ENCODE measurements at places on chromosomes 3 and 15.
A peak's percentile ranks its signal among the peaks of the same experiment; 100 is the strongest.

DNA sequence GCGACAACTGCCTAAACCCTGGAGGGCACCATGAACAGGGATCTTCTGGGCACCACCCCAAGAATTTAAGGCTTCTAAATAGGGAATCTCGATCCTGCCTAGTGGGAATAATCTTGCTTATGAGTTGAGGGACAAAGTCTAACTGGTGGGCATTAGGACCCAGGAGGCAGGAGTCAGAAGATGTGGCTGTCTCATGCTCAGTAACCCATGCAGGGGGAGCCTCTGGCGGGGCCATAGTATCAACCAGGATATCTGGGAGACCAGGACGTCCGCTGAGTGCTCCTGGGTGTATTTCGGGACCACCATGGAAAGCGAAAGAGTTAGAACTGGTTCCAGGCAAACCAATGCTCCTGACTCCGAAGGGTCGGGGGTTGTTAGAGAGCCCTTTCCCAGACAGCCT is 356.1 kb downstream of the OTOL1 start:
- DNase-seq, result no peak

DNA sequence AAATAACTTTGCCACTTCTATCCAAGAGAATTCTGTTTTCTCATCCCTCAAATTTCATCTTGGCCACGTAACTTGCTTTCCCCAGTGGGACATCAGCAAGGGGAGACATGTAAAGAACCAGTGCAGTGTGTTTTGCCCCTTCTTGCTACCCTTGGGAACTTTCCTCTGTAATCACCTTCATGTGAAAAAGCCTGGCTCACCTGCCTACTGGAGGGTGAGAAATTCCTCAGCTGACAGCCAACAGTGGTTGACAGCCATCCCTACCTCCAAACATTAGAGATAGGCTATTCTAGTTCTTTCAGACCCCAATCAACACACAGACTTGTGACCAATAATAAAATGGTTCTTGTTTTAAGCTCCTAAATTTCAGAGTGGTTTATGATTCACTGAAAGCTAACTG is 333.9 kb upstream of the TBC1D5 start:
- DNase-seq, result no peak

DNA sequence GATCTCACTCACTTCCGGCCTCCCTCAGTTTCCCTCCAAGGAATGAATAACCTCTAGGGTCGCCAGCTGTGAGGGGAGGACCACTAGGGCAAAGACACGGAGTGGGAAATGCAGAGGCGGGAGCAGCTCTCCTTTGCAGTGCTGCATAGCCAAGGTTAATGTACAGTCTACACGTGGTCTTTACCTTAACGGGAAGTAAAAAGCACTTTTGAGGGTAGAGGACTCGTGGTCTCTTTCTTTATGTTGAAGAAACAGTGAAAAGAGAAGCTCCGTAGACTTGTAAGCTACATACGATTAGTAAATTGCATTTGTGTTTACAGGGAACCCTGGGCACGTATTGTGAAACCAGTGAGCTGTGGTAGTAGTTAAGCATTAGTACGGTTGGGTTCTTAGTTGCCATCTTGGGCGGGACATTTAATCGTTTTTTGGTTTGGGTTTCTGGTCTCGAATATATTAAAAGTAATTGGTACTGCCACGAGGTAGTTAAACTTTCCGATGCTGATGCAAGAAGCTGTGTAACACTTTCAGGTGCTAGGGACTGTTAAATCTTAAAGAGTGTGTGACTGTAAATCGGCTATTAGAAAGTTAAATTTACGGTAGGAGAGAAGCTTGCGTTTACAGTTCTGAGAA is 828 bp downstream of the U2SURP start:
- DNase-seq, result peak; percentile 72

DNA sequence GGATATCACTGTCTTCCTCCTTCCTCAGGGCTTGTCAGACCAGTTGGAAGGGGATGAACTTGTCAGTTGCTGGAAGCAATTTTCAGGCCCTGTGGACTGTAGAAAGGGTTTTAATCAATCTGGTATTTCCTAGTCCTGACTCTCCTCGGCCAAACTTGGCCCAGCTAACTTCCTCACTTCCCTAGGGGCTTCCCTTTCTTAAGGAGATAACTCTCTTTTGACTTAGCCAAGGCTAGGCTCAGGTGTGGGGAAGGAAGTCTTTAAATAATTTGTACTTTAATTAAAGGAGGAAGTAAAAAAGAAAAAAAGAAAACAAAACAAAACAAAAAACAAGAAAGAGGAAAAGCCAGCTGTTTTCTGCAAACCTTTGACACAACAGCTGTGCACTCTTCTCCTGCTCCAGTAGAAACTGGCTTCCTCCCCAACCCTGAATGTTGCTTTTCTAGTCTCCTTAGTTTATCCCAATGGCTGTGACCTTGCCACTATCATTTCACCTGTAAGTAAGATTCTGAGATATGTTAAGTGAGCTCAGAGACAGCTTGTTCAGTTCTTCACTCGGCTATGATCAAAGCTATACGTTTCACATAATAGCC is 53.0 kb upstream of the ST3GAL6 start:
- peak; percentile 32 for DNase-seq

- DNase-seq, result peak; percentile 50
These were observed 106.7 kb upstream of the TNIK start for GRCh38 chr3:171566803-171567422.

- no peak for DNase-seq
These were observed 23.5 kb upstream of the HES1 start for GRCh38 chr3:194112120-194113106.

Data from inflammatory macrophage (primary cell).